ENCODE measurements at places on chromosomes 13 and 19. TPM values are rescaled to one million over a fixed set of nuclear protein-coding genes. Genes with fewer than 3 reads are reported as not detected.

DKKL1 gene
- total RNA-seq = not detected

ZNF221 gene
- 1.9 TPM for total RNA-seq

NPAS1 gene
- not detected for total RNA-seq

ZNF580 gene
- total RNA-seq = 35.6 TPM

EMP3 gene
- total RNA-seq = 195 TPM

ZNF546 gene
- total RNA-seq = 6.3 TPM

NCR1 gene
- total RNA-seq = not detected

KASH5 gene
- 0.96 TPM for total RNA-seq

GRCh38 chr19:13051557-13052165, 51.0 kb downstream of the LYL1 start:
- DNase-seq = peak; percentile 64

GRCh38 chr19:16216744-16217670, 19.3 kb downstream of the AP1M1 start:
- no peak for DNase-seq

GRCh38 chr19:31350693-31351055, 1.4 kb upstream of the TSHZ3 start:
- peak; percentile 58 for DNase-seq

- no peak for DNase-seq
Observed at GRCh38 chr13:44425041-44425814, 51.6 kb downstream of the SERP2 start.

- no peak for DNase-seq
Observed at GRCh38 chr13:44969551-44970484, 19.5 kb downstream of the NUFIP1 start.

DNA sequence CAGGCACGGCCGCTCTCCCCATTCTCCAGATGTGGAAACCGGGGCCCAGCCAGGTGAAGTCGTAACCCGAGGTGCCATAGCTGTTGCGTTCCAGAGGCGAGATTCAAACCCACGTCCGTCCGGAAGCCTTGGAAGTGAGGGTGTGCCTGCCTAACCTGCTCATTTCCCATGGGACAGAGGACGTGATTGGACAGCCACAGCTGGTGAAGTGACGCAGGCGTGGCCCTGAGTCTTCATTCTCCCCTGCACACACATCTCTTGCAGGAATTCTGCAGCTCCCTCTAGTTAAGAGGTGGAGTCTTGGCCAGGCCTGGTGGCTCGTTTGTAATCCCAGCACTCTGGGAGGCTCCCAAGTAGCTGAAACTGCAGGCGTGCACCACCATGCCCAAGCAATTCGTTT, 16.8 kb downstream of the MEIS3 start:
- no peak for DNase-seq

- peak; percentile 94 for DNase-seq
Observed at GRCh38 chr19:13861714-13862531, 15.0 kb upstream of the NANOS3 start.

GRCh38 chr13:26168237-26168814, 53.8 kb downstream of the RNF6 start:
- DNase-seq = no peak

DNA sequence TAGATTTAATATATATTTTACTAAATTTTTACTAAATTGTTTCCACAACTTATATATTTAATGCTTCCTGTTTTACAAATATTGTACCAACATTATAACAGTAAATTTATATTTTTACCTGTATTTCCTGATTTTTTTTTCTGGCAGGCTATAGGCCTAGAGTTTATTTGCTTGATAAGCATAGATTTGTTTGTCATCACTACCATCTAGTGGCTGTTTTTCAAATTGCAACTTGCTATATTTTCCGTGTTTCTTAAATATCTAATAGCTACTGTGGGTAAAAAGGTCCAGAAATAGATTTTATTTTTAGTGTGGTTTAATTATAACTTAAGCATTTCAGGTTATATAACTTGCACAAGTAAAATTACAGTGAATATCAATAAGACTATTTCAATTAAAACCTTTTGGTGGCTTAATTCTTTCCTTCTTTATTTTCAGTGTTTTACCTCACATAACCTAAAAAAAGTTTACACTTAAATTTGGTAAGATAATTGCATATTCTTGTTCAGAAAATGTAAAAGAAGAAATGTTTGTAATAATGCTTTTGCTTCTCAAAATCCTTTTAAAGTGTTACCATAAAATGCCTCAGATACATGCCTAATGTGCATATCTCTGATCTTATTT, 60.6 kb downstream of the NDFIP2 start:
- DNase-seq = no peak

- DNase-seq = no peak
Observed at GRCh38 chr19:33094436-33095067, 13.6 kb downstream of the GPATCH1 start.

DNA sequence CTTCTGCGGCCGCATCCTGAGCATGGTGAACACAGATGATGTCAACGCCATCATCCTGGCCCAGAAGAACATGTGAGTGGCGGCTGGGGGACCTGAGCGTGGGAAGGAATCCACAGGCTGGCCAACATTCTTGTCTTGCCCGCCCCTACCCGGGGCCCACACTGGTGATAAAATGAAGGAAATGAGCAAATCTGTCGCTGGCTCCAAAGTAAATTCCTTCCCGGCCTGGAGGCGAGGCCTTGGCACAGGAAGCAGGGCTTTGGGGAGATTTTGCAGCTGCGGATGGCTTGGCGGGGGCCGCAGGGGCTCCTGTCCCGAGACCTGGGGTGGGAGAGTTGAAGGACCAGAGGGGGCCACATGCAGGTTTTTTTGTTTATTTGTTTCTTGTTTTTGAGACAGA, 4.4 kb downstream of the KXD1 start:
- no peak for DNase-seq

DNA sequence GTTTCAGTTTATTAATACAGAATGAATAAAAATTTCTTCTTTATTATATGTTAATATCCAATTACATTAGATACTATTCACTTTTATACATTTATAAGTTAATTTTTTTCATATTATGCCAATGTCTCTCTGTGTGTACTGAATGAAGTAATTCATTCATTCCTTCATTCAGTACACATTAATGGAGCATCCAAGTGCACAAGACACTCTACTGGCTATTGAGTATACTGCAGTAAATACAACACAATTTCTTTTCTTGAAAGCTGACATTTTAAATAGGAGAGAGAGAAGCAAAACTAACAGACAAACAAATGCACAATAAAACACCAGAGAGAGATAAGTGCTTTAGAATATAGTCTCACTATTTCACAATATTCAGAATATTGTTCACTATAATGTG, 1038.3 kb upstream of the SPRY2 start:
- DNase-seq = no peak

- no peak for DNase-seq
Observed at GRCh38 chr19:7831452-7831851, 1.4 kb downstream of the EVI5L start.

DNA sequence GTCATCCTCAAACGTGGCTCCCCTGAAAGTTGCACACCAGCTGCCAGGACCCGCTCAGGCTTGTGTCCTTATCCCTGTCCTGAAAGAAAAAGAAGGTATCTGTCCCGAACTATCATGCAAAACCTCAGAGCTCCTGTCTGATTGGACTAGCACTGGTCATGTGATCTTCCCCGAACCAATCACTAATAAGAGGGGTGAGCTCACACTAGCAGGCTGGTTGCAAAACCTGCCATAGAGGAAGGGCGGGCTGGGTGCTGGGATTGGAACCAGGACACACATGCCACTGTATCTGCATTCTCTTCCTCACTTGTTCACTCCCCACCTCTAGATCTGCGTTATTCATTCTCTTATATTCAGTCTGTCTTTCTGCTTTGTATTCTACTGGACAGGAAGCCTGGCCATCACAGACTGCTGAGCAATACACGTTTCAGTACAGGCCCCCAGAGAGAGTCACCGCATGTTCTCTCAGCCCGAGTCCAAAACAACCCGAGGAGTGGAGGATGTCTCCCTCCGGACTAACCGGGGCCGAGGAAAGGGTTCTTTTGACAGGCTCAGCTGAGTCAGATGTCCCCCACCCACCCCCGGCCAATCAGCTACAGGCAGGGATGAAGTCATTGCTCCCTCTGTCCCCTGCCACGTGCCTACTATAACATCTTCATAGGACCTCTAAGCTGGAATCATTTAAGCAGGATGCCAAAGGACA, 97.7 kb downstream of the SIPA1L3 start:
- peak; percentile 41 for DNase-seq

All from activated CD4-positive, alpha-beta T cell treated with anti-CD3 and anti-CD28 coated beads for 36 hours (primary cell).